Hematopoietic multipotent progenitor cell treated with erythropoietin and hydrocortisone succinate and interleukin-3 and kit ligand, for 4 days (in vitro differentiated cells): ENCODE measurements at places on chromosomes 7 and 10.

- DNase-seq: peak; percentile 4
Observed at GRCh38 chr7:4136501-4137110, 545.5 kb upstream of the FOXK1 start.

GRCh38 chr10:97129666-97130065 is 56.1 kb downstream of the SLIT1 start:
- no peak for DNase-seq

GRCh38 chr7:103609778-103610177 is 163.8 kb upstream of the SLC26A5 start:
- no peak for DNase-seq

GRCh38 chr10:44512431-44513022 is 127.6 kb upstream of the CXCL12 start:
- DNase-seq: no peak

DNA sequence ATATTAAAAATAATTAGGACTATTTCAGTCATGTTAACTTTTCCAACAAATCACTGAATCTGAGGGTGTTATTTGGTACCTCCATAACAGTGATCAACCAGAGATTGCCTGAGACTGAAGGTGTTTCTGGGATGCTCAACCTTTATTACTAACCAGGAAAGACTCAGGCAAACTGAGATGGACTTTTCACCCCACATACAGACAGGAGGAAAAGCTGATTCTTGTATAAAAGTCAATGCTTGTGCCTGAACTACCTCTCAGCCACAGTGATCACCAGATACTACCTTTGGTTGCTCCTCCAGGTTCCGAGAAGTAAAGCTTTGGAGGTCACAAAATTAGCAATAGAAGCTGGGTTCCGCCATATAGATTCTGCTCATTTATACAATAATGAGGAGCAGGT is 1.9 kb downstream of the AKR1C3 start:
- DNase-seq: no peak

DNA sequence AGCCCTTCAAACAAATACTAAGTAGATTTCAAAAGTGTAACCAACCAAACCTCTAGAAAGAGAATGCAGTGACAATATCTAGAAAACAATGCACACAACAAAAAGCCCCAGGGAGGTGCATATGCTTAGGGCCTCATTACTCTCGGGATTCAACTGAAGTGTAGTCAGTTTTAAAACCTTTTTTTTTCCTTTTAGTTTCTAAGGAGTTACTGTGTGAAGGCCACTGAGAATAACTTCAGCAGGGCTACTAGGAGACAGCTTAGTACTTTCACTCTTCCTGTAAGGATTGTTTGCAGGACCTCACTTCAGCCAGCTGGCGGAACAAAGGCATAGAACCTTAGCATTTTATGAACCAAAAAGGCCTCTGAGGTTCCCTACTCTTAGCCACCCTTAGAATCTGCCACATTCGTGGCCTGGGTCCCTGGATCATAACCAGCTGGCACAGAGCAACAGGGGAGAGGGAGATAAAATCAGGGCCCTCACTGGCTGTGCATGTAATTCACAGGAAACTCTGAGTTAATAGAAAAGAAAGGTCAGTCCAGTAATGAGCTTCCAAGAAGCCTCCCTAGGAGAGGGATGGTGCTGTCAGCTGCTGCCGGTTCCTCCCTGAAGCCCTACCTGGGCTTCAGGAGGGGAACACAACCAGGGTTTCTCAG is 3.6 kb downstream of the VOPP1 start:
- peak; percentile 42 for DNase-seq
